Thoracic aorta endothelial cell (primary cell): ENCODE measurements at places on chromosomes 2 and 18. TPM values are rescaled to one million over a fixed set of nuclear protein-coding genes. Genes with fewer than 3 reads are reported as not detected.

The RAB3GAP1 gene
- total RNA-seq, result 77.1 and 79.9 TPM in 2 replicates

The COMMD1 gene
- total RNA-seq, result 50.0 and 55.6 TPM in 2 replicates

The RAB6C gene
- total RNA-seq, result not detected in 2 replicates

The HOXD13 gene
- total RNA-seq, result not detected in 2 replicates

The BOLL gene
- not detected in 2 replicates for total RNA-seq

The FBXO15 gene
- 0.53 TPM in 1 of 2 replicates, not detected in the other for total RNA-seq

The POTEC gene
- total RNA-seq, result not detected in 2 replicates

The ASPRV1 gene
- 0.13 and 0.14 TPM in 2 replicates for total RNA-seq

The CCNYL1 gene
- 67.2 and 82.4 TPM in 2 replicates for total RNA-seq
